Activated CD8-positive, alpha-beta memory T cell treated with anti-CD3 and anti-CD28 coated beads for 1 hour (primary cell): ENCODE measurements at places on chromosomes 7 and 10.

DNA sequence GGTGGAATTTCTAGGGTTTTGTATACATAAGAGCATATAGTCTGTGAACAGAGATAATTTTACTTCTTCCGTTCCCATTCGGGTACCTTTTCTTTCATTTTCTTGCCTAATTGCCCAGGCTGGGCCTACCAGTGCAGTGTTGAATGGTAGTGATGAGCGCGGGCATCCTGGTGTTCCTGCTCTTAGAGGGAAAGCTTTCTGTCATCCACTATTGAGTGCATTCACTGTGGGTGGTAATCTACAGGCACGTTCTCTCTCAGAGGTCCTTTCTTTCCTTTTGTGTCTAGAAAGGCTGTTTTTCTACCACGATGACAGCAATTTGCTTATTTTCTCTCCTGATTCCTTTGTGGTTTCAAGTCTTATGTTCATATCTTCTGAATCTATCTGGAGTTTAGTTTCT, 65.0 kb downstream of the INPP5A start:
- DNase-seq: no peak

- DNase-seq: no peak
These were observed 49.6 kb upstream of the UBE3C start for GRCh38 chr7:157089100-157089610.

GRCh38 chr7:129607471-129608120, 3.9 kb upstream of the NRF1 start:
- no peak for DNase-seq

DNA sequence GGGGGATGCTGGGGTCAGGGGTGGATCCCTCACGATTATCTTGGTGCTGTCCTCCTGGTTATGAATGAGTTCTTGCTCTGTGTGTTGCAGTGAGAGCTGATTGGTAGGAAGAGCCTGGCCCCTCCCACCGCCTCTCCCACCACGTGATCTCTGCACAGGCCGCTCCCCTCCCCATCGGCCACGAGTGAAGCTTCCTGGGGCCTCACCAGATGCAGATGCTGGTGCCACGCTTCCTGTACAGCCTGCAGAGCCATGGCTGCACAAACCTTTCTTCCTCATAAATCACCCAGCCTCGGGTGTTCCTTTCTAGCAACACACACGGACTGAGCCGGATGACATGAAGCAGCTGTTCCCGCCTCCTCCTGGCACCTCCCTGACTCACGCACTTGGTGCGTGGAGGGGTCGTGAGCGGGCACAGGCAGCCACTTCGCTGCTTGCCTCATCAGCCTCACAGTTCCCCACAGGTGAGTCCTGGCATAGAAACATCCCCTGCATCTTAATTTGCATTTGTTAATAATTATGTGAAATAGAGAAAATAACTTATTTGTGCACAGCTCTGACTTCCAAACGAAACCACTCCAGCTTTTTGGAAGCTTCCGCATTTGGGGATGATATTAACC, 210.8 kb downstream of the ADARB2 start:
- no peak for DNase-seq

DNA sequence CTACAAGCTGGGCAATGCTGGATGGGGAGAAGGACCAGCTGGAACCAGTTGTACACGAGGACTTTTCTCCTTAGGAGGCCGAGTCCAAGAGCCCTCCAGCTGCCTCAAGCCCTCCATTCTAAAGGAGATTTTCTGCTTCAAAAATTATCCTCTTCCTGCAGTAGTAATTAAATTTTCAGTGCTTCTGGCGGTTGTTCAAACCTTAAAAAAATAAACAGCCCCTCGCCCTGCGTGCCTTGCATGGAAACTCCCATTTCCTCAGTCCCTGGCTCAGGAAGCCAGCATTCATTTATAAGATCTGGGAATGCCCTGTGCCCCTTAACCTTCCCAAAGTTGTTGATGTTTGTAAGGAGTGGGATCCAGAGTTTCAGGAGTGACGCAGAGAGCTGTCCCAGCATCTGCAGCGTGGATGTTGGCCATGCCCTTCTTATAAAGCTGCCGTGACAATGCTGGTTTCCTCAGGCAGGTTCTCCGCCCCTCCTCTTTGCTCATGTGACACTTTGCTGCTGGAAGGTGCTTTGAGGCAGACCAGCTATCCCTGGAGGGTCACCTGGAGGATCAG, 24.0 kb upstream of the ACTR3B start:
- no peak for DNase-seq

DNA sequence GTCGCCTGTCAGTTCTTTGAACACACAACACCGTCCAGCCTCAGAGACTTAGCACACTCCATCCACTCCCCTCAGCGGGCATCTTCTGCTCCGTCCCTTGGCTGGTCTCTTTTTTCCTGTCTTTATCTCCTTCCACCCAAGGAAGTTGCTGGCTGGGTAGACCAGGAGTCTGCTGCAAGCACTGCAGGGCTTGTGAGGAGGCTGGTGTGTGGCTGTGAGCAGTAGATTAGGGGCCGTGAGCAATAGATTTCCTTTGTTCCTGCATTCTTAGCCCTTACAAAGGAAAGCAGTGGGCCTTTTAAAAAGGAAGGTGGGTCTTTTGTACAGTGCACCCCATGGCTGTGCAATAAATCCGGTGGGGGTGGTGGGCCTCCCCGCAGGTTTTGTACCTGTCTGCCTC, 100.3 kb upstream of the BTBD16 start:
- DNase-seq: no peak

DNA sequence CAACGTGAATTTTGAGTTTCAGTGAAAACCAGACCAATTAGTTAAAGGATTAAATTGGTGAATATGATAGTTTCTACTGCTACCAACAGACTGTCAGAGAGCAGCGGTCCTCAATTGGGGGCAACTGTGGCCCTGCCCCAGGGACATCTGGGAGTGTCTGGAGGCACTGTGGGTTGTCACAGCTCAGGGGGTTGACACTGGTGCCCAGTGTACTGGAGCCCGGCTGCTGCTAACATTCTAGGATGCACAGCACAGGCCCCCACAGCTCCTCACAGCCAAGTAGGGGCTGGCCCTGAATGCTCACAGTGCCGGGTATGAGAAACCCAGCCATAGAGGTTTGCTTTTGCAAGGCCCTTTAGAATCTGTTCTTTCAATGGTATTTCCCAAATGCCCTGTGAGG, 84.1 kb upstream of the CXCL12 start:
- DNase-seq: no peak

DNA sequence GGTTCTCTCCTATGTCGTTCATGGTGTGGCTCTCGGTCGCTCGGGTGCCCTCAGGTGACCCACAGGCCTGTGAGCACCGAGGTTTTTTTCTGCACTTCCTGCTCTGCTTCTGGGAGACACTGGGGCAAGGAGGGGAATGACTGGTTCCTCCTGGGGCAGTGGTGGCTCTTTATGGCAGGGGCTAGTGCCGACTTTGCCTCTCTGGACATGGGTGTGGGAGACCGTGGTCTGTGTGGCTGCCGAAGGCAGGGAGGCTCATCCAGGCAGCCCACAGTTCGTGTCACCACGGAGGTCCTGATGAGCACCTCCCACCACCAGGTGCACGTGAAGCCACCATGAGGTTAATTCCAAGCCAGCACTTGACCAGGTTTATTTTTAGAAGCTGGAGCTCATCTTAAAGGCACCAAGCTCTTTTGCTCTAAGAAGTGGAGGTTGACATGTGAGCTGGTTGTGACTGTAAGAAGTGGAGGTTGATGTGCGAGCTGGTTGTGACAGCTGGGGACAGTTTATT, 24.7 kb upstream of the DPYSL4 start:
- DNase-seq: no peak

DNA sequence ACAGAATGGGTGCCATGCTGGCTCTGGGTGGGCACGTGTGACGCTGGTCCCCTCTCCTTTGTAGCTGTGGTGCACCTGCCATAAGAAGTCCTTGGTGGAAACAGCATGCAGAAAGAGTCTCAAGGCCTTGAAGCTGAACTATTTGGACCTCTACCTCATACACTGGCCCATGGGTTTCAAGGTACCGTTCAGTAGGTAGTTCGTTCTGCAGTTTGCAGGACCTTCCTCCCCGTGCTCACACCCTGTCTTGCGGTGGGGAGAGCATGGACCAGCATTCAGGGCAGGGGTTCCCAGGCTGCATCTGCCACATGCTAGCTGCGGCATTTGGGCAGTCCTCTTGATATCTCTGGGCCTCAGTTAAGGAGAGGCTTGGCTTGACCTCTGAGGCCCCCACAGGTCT, 7.3 kb downstream of the AKR1E2 start:
- no peak for DNase-seq

GRCh38 chr10:45224219-45224841, 91.1 kb downstream of the OR13A1 start:
- DNase-seq: no peak

DNA sequence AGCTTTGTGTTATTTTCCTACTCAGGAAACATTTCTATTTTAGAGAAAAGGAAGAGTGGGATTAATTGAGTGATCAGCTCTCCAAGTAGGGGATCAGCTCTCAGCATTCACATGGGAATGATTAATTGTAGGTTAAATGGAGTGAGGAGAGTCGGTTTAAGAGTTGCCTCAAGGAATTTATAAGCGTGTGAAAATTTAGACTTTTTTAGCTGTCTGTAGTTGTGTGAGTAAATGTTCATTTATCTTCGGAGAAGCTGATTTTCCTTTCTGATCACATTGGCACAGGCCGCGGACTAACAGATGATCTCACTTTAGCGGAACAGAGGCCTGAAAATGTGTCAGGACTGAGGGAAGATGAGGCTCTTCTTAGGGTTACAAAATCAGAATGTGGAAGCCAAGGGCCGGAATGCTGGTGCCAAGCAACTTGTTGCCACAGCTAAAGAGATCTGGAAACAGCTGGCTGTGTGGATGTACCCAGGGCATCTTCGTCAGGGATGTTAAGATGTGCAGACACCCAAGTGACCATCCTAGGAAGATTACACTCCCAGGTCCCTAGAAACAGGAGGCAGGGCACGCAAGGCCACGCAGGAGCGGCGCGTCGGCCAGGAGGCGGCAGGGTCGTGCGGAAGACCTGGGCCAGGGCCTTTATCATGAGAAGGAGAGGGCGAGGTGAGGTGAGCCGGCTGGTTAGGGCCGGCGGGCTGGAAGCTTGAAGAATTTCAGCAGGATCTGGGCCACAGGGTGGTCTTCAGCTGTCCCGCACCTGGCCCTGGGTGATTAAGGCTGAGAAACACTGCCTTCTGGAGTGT, 35.1 kb upstream of the TTYH3 start:
- DNase-seq: no peak

DNA sequence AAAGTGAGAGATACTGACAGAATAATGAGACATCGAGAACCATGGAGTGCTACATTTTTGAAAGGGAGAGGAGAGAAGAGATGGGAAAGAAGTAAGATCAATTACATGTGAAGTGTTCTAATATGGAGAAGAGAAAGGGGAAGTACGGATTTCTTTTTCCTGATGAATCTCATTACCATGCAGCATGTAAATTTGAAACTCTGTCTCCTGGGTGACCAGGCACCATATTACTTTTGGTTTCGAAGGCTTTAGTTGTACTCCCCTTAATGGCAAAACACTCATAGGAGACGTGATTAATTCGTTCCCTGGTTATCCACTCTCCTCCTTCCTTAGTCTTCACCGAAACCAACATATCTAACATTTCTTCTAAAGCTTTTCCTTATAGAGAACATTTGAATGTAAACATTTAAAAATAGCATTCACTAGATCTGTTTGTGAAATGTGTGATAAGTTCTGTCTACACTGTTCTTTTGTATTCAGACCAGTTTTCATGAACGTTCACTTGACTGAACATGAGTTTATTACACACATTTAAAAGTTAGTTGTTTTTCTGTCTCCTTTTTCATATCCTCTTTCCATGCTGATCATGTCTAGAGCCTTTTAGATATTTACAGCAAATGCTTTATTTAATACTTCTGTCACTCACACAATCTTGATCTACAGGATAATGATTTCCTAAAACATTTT, 80.2 kb upstream of the MSRB2 start:
- no peak for DNase-seq
